ENCODE measurements at places on chromosomes 5 and 9. TPM values are rescaled to one million over a fixed set of nuclear protein-coding genes. Genes with fewer than 3 reads are reported as not detected.

CMYA5 gene
- 2.0 TPM for total RNA-seq

SLC6A19 gene
- total RNA-seq = not detected

CD72 gene
- total RNA-seq = 0.66 TPM

TRIM7 gene
- total RNA-seq = 3.4 TPM

DIPK1B gene
- total RNA-seq = 0.44 TPM

PCDHGA8 gene
- total RNA-seq = 3.3 TPM

SYNPO gene
- total RNA-seq = 7.9 TPM

PALM2AKAP2 gene
- 66.4 TPM for total RNA-seq

KIAA1958 gene
- 1.7 TPM for total RNA-seq

PHF24 gene
- not detected for total RNA-seq

AKNA gene
- total RNA-seq = 12.9 TPM

PCDHB15 gene
- total RNA-seq = 0.14 TPM

CXCL14 gene
- total RNA-seq = 0.14 TPM

SH3RF2 gene
- total RNA-seq = 4.2 TPM

DAP gene
- 77.9 TPM for total RNA-seq

NTNG2 gene
- 1.1 TPM for total RNA-seq

STING1 gene
- total RNA-seq = 36.3 TPM

MYOZ3 gene
- under 0.01 TPM for total RNA-seq

FAM221B gene
- not detected for total RNA-seq

PLEKHG4B gene
- total RNA-seq = under 0.01 TPM

PIGO gene
- 22.3 TPM for total RNA-seq
